Myocyte (in vitro differentiated cells): ENCODE measurements at places on chromosomes 4 and X. TPM values are rescaled to one million over a fixed set of nuclear protein-coding genes. Genes with fewer than 3 reads are reported as not detected.

ASB12 gene
- total RNA-seq: 0.83 TPM in 1 of 2 replicates, not detected in the other

NDST3 gene
- total RNA-seq: not detected in 2 replicates

FHIP1A gene
- total RNA-seq: 1.2 and 9.9 TPM in 2 replicates

CT83 gene
- not detected in 2 replicates for total RNA-seq

ATP1B4 gene
- 2.5 and 58.0 TPM in 2 replicates for total RNA-seq

MAGEA2 gene
- total RNA-seq: not detected in 2 replicates

SSX4B gene
- total RNA-seq: 0.64 and 0.78 TPM in 2 replicates

VCX gene
- total RNA-seq: not detected in 2 replicates

F8A2 gene
- total RNA-seq: 0.36 TPM in 1 of 2 replicates, not detected in the other

OPHN1 gene
- 4.6 and 8.1 TPM in 2 replicates for total RNA-seq

IQCM gene
- 0.36 and 0.94 TPM in 2 replicates for total RNA-seq

PLK4 gene
- total RNA-seq: 0.47 and 2.1 TPM in 2 replicates

PRR32 gene
- total RNA-seq: 0.26 TPM in 1 of 2 replicates, not detected in the other

SMIM10L2A gene
- total RNA-seq: 0.08 and 0.26 TPM in 2 replicates

ZFP42 gene
- not detected in 2 replicates for total RNA-seq

ZBTB49 gene
- total RNA-seq: 2.2 and 8.7 TPM in 2 replicates

INTS12 gene
- total RNA-seq: 28.8 and 28.9 TPM in 2 replicates

CLNK gene
- not detected in 2 replicates for total RNA-seq

RPS6KA6 gene
- 3.6 and 7.7 TPM in 2 replicates for total RNA-seq

RHOH gene
- total RNA-seq: not detected in 2 replicates

DGKK gene
- total RNA-seq: not detected in 2 replicates

FGF5 gene
- 3.2 and 4.9 TPM in 2 replicates for total RNA-seq

MAGEC3 gene
- total RNA-seq: not detected in 2 replicates

MAGEA10 gene
- total RNA-seq: not detected in 2 replicates

LANCL3 gene
- total RNA-seq: 0.21 and 0.31 TPM in 2 replicates

ZNF711 gene
- total RNA-seq: 2.1 and 3.6 TPM in 2 replicates

MTCP1 gene
- 0.68 and 1.1 TPM in 2 replicates for total RNA-seq

BEX5 gene
- total RNA-seq: not detected in 2 replicates

EXOC1L gene
- not detected in 2 replicates for total RNA-seq

ZNF157 gene
- 0.08 and 0.47 TPM in 2 replicates for total RNA-seq

GYPA gene
- total RNA-seq: not detected in 2 replicates

KLHL34 gene
- total RNA-seq: 0.32 TPM in 1 of 2 replicates, not detected in the other

FREM3 gene
- total RNA-seq: not detected in 2 replicates

HSFX3 gene
- 0.32 TPM in 1 of 2 replicates, not detected in the other for total RNA-seq

ADH1B gene
- not detected in 2 replicates for total RNA-seq

NSUN7 gene
- total RNA-seq: not detected in 2 replicates

GAGE1 gene
- not detected in 2 replicates for total RNA-seq

CPLX1 gene
- 0.57 and 1.2 TPM in 2 replicates for total RNA-seq

PPBP gene
- total RNA-seq: not detected in 2 replicates

CTAG1B gene
- total RNA-seq: not detected in 2 replicates

HADH gene
- 17.7 and 38.8 TPM in 2 replicates for total RNA-seq
